ENCODE measurements at places on chromosomes 16 and 17. TPM values are rescaled to one million over a fixed set of nuclear protein-coding genes. Genes with fewer than 3 reads are reported as not detected.

Gene RBFOX1
- not detected for total RNA-seq

Gene MPV17L
- total RNA-seq: 0.09 TPM

Gene CALB2
- total RNA-seq: not detected

Gene SPN
- not detected for total RNA-seq

Gene HIC1
- 18.6 TPM for total RNA-seq

Gene TBC1D26
- 0.19 TPM for total RNA-seq

Gene ZACN
- total RNA-seq: not detected

Gene ARL2BP
- total RNA-seq: 52.5 TPM

Gene CES1
- not detected for total RNA-seq

Gene PNMT
- not detected for total RNA-seq

Gene TIGD7
- 2.6 TPM for total RNA-seq

Gene CNGB1
- not detected for total RNA-seq

Gene CHST6
- 0.54 TPM for total RNA-seq

Gene LPO
- not detected for total RNA-seq

Gene DNAH2
- not detected for total RNA-seq

Gene PTX4
- total RNA-seq: not detected

Gene PIRT
- not detected for total RNA-seq

Gene PYY
- not detected for total RNA-seq

Gene NACA2
- total RNA-seq: not detected

Gene ARL4D
- 6.5 TPM for total RNA-seq

Gene HCRT
- not detected for total RNA-seq

Gene AP2B1
- 88.7 TPM for total RNA-seq

Gene TMEM238L
- not detected for total RNA-seq

Gene CLEC19A
- not detected for total RNA-seq

Gene PDILT
- not detected for total RNA-seq

Gene SOST
- total RNA-seq: not detected

Gene AANAT
- total RNA-seq: not detected

Gene KRT34
- total RNA-seq: not detected

Gene ST6GALNAC1
- not detected for total RNA-seq

Gene CRYBA1
- not detected for total RNA-seq

Gene VKORC1
- 74.6 TPM for total RNA-seq

Gene BAIAP3
- 0.18 TPM for total RNA-seq

Gene FBXL16
- total RNA-seq: 0.18 TPM

Gene IGSF6
- not detected for total RNA-seq

Gene C16orf74
- total RNA-seq: 17.4 TPM

Gene BIRC5
- 62.8 TPM for total RNA-seq

Gene WFIKKN1
- total RNA-seq: 0.09 TPM

Gene TBC1D3G
- not detected for total RNA-seq

Gene SP2
- 1.6 TPM for total RNA-seq

Gene KRTAP4-11
- not detected for total RNA-seq

Gene OR3A2
- total RNA-seq: not detected

Gene RNF227
- total RNA-seq: 0.99 TPM

Gene DRC3
- total RNA-seq: 1.3 TPM

Gene SSTR5
- under 0.01 TPM for total RNA-seq

Gene OR1A1
- not detected for total RNA-seq

Gene SEC14L5
- total RNA-seq: not detected

Gene OTOP3
- not detected for total RNA-seq

Gene FAM83G
- total RNA-seq: 8.2 TPM

Gene TUFM
- 160 TPM for total RNA-seq

Gene ARHGDIA
- 167 TPM for total RNA-seq

Gene NDRG4
- 11.0 TPM for total RNA-seq

Gene TCAP
- 0.28 TPM for total RNA-seq

Gene SPATA22
- total RNA-seq: not detected
